Activated CD4-positive, alpha-beta T cell treated with anti-CD3 and anti-CD28 coated beads, Interleukin-2, amount 10 ng/mL, durations not matched to agents 7 days and 5 days (primary cell): ENCODE measurements at places on chromosomes 16 and 17.
A peak's percentile ranks its signal among the peaks of the same experiment; 100 is the strongest.

GRCh38 chr16:74107795-74108610 is 188.6 kb upstream of the PSMD7 start:
- DNase-seq, result peak; percentile 43

DNA sequence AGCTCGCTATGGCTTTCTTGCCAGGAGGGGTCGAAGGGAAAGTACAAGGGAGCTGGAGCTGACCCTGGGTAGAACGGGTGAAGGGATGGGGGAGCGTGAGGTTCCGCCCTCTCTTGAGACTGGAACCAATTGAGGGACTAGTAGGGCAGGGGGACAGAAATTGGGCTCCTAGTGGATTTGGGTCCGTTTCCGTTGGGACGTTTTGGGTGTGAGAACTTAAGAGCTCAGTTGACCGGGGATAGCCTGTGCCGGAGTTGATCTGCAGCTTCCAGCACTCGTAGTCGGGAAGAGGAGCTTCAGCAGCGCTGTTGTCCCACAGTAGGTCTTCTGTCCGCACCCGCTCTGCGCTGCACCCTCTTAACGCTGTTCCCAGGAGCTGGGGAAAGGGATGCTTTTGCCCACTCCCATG is 481 bp downstream of the CNTROB start:
- peak; percentile 45 for DNase-seq

- no peak for DNase-seq
Measured at GRCh38 chr17:36578671-36579070, 13.0 kb upstream of the DHRS11 start.

- no peak for DNase-seq
Measured at GRCh38 chr16:49562228-49562627, 188.6 kb downstream of the C16orf78 start.

DNA sequence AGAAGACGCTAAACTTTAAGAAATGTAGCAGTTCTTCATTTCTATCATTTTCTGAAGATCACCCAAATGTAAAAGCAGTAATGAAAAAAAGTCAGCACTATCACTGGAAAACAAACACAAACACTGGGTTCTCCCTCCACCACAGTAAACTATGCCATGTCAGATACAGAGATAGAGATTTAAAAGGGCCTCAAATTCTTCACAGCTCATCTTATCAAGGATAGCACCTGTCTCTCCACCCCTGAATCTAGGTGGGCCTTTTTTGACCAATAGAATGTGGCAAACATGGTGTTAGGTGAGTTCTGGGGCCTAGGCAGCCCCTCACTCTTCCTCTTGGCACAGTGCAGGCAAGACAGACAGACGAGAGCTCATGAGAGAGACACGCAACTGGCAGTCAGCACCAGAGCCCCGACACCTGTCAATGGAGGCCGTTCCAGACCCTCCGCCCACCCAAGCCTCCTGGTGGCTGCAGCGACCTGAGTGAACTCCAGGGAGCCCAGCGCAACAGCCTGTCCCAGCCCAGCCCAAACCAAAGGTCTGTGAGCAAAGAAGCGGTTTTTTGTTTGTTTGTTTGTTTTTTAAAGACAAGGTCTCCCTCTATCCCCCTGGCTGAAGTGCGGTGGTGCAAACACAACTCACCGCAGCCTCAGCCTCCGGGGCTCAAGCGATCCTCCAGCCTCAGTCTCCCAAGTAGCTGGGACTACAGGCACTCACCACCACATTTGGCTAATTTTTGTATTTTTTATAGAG is 79.8 kb downstream of the TBC1D16 start:
- DNase-seq, result no peak

DNA sequence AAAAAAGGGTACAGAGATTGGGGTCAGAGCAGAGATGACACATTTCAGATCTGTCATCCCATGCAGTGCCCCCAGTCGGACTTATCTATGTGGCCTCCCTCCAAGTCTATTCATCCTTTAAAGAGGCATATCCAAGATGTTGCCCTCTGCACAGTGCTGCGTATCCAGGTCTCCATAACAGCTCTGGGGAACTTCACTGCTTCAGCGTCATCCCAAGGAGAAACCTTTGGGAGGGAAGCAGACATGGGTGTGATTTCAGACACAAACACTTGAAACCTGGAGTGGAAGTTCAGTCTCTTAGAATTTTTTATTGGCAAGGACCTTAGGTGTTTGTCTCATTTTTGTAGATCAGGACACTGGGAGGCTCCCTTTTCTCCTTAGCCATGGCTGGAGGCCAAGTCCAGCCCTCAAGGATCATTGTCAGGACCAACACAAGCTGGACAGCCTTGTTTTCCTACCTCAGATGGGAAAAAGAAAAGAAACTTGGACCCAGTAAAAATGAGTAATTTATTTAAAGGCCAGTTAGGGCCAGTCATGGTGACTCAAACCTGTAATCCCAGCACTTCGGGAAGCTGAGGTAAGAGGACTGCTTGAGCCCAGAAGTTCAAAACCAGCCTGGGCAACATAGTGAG is 23.9 kb upstream of the NLK start:
- DNase-seq, result no peak
